ENCODE measurements at places on chromosomes 12 and 14.
A peak's percentile ranks its signal among the peaks of the same experiment; 100 is the strongest.

DNA sequence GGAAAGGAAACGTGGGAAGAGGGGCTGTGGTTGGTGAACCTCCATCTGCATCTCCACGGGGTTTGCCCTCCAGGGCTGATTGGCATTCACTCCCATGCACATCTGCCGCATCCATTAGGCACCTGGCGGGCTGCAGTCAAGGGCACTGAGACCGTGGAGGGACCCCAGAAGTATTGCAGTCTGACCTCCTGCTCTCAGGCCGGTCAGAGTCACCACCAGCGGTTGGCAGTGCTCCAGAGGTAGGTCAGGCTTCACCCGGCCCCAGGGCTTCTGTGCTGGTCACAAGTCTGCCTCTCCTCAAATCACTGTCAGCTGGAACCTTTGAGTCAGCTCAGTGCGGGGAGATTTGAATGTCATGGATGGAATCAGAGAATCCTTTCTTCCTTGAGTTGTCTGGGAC, 132.3 kb downstream of the PAPOLA start:
- no peak for DNase-seq

DNA sequence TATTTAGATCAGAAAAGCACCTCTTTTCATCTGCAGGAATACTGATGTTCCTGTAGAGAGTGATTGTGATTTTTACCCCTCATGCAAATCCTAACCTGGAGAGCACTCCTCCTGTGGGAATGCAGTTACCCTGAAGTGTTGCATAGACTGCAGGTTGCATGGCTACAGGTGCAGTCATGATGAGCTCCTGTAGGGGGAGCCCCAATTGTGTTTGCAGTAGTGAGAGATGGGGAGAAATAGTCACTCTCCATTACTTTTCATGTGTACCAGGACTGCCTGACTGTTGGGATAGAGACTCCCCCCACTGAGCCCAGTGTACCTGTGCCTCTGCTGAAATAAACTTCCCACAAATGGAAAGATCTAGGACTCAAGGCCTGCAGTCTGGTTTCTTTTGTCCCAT, 1086.5 kb downstream of the SLC6A15 start:
- peak; percentile 45 for DNase-seq

GRCh38 chr12:96456265-96456974, 33.0 kb upstream of the CFAP54 start:
- no peak for DNase-seq

DNA sequence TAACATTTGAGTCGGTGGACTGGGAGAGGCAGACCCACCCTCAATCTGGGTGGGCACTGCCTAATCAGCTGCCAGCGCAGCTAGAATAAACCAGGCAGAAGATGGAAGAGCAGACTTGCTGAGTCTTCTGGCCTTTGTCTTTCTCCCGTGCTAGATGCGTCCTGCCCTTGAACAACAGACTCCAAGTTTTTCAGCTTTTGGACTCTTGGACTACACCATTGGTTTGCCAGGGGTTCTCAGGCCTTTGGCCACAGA, 27.2 kb upstream of the DNM1L start:
- no peak for DNase-seq

DNA sequence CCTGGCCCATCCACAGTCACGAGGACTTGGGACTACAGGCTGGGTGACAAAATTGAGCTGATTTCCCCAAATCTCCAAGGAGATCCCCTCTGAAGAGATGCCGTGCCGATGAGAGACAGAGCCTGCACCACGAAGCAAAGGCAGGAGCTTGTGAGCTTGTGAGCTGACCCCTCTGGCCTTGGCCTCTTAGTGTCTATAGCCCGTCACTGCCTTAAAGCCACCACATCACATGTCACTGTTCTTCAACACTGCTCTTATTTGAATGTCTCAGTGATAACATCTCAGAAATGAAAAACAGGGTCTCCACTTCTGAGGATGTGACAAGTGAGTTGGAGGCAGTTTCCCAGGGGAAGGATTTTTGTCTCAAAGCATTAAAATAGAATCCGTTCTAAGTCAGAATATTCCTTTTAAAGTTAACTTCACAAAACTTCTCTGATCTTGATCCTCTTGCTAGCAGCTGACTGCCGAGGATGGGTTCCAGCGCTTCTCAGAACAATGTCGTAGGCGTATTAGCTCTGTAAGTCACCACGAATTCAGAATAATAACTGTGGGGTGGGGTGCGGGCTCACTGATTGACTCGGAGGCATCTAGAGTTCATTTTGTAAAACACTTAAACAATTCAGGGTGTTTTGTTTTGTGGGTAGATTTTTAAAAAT, 37.5 kb downstream of the CHST11 start:
- peak; percentile 40 for DNase-seq

DNA sequence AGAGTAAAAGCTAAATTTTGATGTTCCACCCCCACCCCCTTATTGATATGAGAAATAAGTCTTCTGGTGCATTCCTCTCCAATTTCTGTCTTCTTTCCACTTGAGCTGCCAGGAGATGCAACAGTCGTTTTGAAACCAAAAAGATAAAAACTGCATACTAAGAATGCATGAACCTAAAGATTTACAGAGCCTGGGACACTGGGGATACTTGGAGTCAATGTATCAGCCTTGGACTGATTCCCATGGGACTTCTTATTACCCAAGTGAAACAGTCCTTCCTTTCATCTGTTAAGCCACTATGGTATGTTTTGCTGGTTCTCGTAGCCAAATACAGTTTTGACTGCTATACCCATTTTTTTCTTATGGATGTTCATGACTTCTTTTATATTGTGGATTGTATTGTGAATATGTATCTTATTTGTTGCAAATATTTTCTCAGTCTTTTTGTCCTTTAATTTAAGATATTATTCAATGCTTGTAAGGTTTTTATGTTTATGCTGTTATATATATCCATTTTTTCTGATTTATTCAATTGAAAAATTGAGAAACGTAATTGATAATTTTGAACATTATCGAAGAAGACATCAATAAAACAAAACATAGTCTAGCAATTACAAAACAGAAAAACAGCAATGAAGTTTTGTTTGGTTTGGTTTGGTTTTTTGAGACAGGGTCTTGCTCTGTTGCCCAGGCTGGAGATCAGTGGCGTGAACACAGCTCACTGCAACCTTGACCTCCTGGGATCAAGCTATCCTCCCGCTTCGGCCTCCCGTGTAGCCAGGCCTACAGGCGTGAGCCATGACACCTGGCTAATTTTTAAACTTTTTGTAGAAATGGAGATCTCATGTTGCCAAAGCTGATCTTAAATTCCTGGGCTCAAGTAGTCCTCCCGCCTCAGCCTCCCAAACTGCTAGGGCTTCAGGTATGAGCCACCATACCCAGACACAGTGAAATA, 85.4 kb upstream of the ETV6 start:
- peak; percentile 74 for DNase-seq

- DNase-seq: no peak
These were observed 114.8 kb upstream of the DIO3 start for GRCh38 chr14:101446387-101446969.

DNA sequence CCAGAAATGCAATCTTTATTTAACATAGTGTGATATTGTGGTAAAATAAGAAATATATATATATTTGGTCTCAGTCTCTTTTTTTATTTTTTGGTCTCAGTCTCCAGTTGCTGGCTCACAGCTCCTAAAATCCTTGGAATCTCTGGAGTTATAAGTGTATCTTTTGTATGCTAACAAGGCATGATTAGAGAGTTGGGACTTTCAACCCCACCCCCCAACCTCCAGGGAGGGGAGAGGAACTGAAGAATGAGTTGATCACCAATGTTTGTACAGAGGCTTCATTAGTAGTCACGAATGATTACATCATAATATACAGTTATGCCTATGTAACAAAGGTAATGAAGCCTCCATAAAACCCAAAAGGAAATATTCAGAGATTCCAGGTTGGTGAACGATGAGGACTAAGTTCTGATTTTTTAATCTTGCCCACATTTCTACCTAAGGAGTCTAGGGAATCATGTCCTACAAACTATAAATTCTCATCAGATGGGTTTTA, 22.8 kb upstream of the LALBA start:
- no peak for DNase-seq

DNA sequence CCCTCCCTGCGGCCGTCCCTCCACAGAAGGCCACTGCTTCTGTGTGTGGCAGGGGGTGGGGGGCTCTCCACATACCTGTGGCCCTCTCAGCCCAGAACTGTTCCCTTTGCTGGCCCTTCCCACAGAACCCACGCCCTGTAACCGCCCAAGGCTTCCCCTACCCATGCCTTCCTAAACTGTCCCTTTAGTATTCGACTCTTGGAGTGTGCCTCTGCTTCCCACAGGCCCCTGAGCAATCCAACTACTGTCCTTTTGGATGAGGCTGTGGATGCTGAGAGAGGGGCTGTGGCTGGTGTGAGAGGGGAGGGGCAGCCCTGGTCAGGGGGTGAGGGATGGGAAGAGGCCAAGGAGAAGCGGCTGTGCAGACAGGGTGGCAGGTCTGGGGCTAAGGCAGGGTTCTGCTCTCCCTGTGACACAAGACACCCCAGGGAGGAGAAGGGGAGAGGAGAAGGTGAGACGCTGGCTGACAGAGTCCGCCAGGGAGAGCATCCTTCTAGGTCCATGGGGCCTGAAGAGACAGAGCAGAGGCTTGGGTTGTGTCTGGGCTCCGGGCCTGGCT, 46.0 kb downstream of the DLK1 start:
- DNase-seq: no peak

DNA sequence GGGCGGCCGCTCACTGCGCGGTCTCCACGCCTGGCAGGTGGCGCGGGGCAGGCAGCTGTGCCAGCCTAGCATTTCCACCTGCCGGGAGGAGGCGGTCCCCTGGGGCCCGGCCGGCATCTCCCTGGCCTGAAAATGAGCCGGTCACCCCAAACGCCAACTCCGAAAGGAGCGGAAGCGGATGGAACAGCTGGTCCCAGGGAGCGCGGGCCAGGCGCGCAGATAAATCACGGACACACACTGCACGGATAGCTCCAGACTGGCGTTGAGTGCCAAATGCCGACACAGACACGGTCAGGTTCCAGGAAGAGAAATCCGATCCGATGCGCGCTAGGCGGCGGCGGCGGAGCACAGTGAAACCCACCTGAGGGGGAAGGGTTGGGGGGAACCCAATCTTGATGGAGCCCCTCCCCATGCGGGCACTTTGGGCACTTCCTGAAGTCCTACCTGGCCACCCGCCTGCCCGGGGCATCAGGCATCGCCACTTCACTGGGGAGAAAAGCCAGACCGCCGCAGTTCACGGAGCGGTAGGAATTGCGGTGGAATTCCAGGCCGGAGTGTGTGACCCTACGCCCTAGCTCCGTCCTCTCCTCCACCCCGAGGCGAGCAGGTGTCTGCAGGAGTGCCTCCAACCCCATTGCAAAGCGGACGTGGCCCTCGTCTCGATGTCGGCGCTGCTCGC, 624 bp upstream of the PLEKHD1 start:
- DNase-seq: no peak

DNA sequence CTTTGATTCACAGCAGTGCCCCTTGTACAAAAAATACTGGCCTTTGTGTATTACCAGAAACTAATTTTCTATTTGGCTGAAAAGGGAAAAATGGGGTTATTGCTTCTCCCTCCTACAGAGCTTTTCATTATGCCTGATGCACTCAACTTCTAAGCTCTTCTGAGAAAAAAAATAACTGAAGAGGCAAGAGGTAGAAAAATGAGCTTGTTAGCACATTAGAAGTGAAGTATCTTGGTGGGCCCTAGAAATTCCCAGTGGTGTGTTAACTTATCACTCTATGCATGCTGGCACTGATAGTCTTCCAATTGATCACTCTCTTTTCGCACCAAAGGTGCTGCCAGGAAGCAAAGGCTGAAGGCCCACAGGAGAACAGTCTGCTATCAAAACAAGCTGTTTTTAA, 17.1 kb downstream of the INSM2 start:
- no peak for DNase-seq

GRCh38 chr14:49892301-49892635, 614 bp upstream of the ARF6 start:
- DNase-seq: peak; percentile 90

- no peak for DNase-seq
These were observed 128.4 kb upstream of the TBX3 start for GRCh38 chr12:114812384-114812783.

DNA sequence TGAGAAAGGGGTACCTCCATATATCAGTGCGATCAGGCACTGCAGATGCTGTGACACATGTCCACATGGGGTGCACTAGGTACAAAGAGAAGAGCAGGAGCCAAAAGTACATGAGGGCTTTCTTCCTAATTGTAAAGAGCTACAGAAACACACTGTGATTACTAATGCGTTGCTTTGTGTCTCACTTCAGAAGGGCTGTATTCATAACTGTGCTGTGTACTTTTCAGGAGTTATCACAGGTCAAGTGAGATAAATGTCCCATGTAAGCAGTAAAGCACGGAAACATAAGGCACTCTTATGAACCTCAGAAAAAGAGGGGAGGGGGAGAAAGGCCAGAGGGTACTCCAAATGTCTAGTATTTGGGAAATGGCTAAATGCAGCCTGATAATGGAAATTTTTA, 10.6 kb downstream of the SPRING1 start:
- no peak for DNase-seq

DNA sequence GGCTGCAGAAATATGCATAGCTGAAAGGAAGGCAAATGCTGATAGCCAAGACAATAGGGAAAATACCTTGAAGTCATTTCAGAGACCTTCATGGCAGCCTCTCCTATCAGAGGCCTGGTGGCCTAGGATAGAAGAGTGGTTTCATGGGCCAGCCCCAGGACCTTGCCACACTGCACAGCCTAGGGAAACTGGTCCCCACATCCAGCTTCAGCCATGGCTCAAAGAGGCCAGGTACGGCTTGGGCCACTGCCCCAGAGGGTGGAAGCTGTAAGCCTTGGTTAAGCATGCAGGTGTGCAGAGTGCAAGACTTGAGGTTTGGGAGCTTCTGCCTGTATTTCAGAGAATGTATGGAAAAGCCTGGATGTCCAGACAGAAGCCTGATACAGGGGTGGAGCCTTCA, 101.0 kb upstream of the KITLG start:
- no peak for DNase-seq

DNA sequence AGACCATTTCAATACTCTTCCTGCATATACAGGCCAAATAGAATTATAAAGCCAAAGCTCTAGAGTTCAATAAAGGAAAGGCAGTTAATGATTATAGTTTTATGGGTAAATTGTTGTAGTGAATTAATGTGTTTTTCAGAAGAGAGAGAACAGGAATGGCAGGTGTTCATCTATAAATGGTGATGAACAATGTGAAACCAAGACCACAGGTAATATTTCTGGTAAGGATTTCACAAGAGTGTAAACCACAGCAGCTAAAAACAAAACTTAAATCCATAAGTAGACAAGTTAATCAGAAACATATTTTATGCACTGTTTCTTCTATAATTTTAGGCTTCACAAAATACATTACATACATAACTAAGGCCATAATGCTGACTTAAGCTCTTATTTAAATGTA, 204.4 kb downstream of the SYT1 start:
- DNase-seq: no peak
